ENCODE measurements at places on chromosomes 12 and 14. TPM values are rescaled to one million over a fixed set of nuclear protein-coding genes. Genes with fewer than 3 reads are reported as not detected.

Gene SLC24A4
- not detected for total RNA-seq

Gene PRB2
- total RNA-seq, result not detected

Gene NAB2
- total RNA-seq, result 69.3 TPM

Gene CELA1
- 0.29 TPM for total RNA-seq

Gene LRRK2
- total RNA-seq, result not detected

Gene CLEC4A
- 2.0 TPM for total RNA-seq

Gene PTPRR
- total RNA-seq, result not detected

Gene REM2
- 0.27 TPM for total RNA-seq

Gene INHBE
- total RNA-seq, result 1.7 TPM

Gene DACT1
- 1.4 TPM for total RNA-seq

Gene HOXC12
- total RNA-seq, result not detected

Gene DTD2
- total RNA-seq, result 25.4 TPM

Gene LTB4R2
- total RNA-seq, result 12.0 TPM

Gene NKX2-1
- total RNA-seq, result 0.25 TPM

Gene CDH24
- total RNA-seq, result 0.72 TPM

Gene DPF3
- 0.13 TPM for total RNA-seq

Gene FBLN5
- total RNA-seq, result 1.4 TPM

Gene CDKN3
- 88.0 TPM for total RNA-seq

Gene MRPL52
- 122 TPM for total RNA-seq

Gene POMT2
- total RNA-seq, result 15.3 TPM

Gene TRIM9
- total RNA-seq, result 6.5 TPM

Gene HAL
- 0.25 TPM for total RNA-seq

Gene ARHGAP9
- 128 TPM for total RNA-seq

Gene VDR
- 86.4 TPM for total RNA-seq

Gene GLS2
- 7.3 TPM for total RNA-seq

Gene TEX52
- total RNA-seq, result 0.36 TPM

Gene DAO
- total RNA-seq, result not detected

Gene IQSEC3
- 2.5 TPM for total RNA-seq

Gene USP15
- total RNA-seq, result 112 TPM

Gene ZC2HC1C
- 0.41 TPM for total RNA-seq

Gene ANHX
- not detected for total RNA-seq

All from activated CD8-positive, alpha-beta T cell treated with anti-CD3 and anti-CD28 coated beads for 36 hours (primary cell).